Osteocyte (in vitro differentiated cells): ENCODE measurements at places on chromosomes 5 and 9.

- H3K27ac ChIP-seq, result no peak overlapping the region
- H3K4me3 ChIP-seq, result no peak overlapping the region
- no peaks in the 10 kb centered on the region for H3K36me3 ChIP-seq
- H3K27me3 ChIP-seq, result peaks cover 12% of the 10 kb centered on the region
- DNase-seq, result no peak
Observed at GRCh38 chr5:127723571-127723970, 20.4 kb downstream of the CCDC192 start.

GRCh38 chr9:85600675-85601263 is 141.0 kb downstream of the AGTPBP1 start:
- H3K27me3 ChIP-seq, result no peaks in the 10 kb centered on the region
- no peak for DNase-seq
- H3K4me1 ChIP-seq, result peaks cover 11% of the 10 kb centered on the region
- peaks cover 15% of the 10 kb centered on the region for H3K36me3 ChIP-seq
- H3K27ac ChIP-seq, result no peak overlapping the region
- no peak overlapping the region for H3K4me3 ChIP-seq

DNA sequence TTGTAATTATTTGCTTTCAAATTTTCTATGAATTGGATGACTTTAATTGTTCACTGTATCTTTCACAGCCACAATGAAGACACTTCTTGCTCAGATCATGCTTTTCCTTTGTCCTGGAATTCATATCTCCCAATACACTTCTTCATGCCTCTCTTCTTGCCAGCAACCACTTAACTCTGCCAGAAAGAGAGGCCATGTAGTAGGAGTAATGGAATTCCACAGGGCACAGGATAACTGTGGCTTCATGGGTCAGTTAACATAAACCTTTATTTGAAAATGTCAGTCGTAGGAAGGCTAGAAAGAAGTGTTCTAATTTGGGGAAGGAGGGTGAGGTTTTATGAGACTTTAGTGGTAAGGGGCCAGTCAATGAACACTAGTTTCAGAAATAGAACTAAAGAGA is 190.3 kb downstream of the TMEM167A start:
- DNase-seq, result no peak
- H3K27me3 ChIP-seq, result peaks cover 4% of the 10 kb centered on the region
- no peaks in the 10 kb centered on the region for H3K36me3 ChIP-seq
- H3K4me3 ChIP-seq, result no peak overlapping the region
- H3K4me1 ChIP-seq, result peaks cover 12% of the 10 kb centered on the region

GRCh38 chr5:159426694-159427093 is 96.4 kb upstream of the IL12B start:
- peaks cover 4% of the 10 kb centered on the region for H3K4me1 ChIP-seq
- H3K36me3 ChIP-seq, result no peaks in the 10 kb centered on the region
- peaks cover 39% of the 10 kb centered on the region for H3K27me3 ChIP-seq
- H3K4me3 ChIP-seq, result no peak overlapping the region
- DNase-seq, result no peak

DNA sequence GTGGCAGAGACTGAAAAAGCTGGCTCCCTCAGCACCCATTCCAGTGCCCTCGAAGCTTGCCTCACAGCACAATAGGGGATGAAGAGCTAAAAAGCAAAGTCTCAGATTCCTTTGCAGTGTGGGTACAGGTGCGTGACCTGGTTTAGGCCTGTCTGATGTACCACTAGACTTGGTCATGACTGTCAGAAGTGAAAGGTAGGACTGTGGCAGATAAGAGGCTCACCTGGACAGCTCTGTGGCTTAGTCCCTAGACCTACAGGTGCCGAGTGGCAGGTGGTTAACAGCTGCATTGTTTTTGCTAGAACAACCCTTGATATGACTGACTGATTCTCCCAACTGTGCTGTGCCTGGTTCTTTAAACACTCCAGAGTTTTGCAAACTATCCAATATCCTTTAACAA is 14.7 kb upstream of the SFXN1 start:
- no peak overlapping the region for H3K4me3 ChIP-seq
- no peak overlapping the region for H3K27ac ChIP-seq
- no peaks in the 10 kb centered on the region for H3K4me1 ChIP-seq
- H3K27me3 ChIP-seq, result peaks cover 35% of the 10 kb centered on the region
- no peaks in the 10 kb centered on the region for H3K36me3 ChIP-seq

DNA sequence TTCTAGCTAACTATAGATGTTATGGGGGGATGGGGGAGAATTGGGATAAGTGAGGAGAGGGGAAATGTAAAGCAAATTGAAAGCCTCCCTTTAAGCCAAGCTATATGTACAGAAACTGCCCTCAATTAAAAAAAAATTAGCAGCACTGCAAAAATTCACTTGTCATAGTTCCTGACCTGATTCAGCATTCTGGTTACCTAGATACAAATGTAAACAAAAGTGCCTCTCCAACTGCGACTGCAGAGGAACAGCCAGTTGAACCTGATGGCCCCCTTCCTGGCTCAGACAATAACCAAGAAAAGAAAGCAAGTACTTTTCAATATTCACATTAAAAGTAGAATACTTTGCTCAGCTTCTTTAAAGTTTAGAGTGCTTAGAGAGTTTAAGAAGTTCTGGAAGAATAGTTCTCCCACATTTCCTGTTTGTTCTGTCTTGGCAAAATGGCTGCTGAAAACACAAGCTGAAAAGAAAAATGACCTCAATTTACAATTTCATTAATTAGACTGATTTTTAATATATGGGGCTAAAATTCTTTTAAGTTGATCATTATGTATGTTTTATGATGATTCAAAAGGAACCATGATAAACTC is 1.5 kb downstream of the FAM81B start:
- no peaks in the 10 kb centered on the region for H3K4me1 ChIP-seq
- no peak overlapping the region for H3K27ac ChIP-seq
- no peaks in the 10 kb centered on the region for H3K36me3 ChIP-seq
- H3K27me3 ChIP-seq, result peaks cover 34% of the 10 kb centered on the region
- no peak overlapping the region for H3K4me3 ChIP-seq
- no peak for DNase-seq

DNA sequence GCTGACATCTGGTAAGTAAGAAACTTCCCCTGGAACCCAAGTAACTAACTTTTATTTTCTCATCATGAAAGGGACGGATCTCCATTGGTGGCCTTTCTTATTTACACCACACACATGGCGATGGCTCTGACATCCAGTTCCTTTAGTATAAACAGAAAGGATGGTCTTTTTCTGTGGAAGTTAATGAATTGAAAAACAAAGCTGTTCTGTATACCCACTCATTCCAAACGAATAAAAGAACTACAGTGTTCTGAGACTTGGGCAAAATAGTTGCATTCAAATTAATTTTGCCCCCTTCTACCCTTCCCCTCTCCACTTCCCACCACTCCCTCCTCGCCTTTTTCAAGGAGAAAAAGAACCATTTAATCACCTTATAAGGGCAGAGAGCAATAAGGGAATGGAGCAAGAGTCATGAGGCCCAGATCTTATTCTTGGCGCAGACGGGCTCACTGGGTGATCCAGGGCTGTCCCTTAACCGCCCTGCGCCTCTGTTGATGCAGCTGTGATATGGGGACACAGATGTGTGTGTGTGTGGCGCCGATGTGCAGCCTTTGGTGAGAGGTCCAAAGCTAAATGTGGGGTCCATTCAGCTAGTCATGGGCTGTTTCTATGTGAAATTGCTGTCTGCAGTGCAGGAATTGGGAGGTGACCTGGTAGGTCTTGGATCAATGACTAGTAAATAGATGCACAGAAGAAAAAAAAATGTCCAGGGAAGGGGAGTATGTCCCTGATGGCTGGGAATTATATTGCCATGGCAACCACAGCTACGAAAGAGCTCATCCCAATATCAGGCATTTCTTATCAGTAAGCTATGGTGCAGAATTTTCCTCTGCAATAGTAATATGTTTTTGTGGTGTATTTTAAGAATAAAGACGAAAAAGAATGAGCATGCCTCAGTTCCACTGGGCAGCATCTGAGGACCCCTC is 141.5 kb upstream of the ERCC6L2 start:
- no peak for DNase-seq
- H3K36me3 ChIP-seq, result peaks cover 2% of the 10 kb centered on the region
- H3K27me3 ChIP-seq, result peaks cover 26% of the 10 kb centered on the region
